ENCODE measurements at places on chromosomes 6 and 20. TPM values are rescaled to one million over a fixed set of nuclear protein-coding genes. Genes with fewer than 3 reads are reported as not detected.

GRCh38 chr6:136920216-136920615 lies 1.9 kb upstream of the SLC35D3 start:
- DNase-seq = no peak

DNA sequence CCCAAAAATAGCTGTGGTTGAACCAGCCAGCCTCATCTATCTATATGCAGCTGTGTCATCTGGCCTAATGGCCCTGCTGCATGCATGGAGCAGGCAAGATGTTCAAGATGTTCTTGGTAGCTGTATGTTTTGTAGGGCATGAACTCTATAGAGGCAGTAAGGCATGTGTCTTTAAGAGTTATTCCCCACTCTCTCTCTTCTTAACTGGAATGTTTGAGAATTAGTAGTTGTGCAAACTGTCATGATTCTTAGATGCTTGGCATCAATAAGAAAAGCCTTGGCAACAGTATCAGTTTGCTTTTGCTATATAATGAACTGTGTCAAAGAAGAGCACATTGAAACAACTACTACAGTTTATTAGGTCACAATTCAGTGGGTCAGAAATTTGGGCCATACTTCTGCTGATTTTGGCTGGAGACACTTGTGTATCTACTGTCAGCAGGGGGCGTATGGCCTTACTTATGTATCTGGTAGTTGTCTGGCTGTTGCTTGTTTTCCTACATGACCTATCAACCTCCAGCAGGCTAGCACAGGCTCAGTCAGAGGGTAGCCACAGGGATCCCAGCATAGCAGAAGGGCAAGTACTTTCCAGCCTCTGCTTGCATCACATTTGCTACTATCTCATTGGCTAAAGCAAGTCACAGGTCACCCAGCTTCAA lies 56.1 kb upstream of the LAMP5 start:
- DNase-seq = no peak

DNA sequence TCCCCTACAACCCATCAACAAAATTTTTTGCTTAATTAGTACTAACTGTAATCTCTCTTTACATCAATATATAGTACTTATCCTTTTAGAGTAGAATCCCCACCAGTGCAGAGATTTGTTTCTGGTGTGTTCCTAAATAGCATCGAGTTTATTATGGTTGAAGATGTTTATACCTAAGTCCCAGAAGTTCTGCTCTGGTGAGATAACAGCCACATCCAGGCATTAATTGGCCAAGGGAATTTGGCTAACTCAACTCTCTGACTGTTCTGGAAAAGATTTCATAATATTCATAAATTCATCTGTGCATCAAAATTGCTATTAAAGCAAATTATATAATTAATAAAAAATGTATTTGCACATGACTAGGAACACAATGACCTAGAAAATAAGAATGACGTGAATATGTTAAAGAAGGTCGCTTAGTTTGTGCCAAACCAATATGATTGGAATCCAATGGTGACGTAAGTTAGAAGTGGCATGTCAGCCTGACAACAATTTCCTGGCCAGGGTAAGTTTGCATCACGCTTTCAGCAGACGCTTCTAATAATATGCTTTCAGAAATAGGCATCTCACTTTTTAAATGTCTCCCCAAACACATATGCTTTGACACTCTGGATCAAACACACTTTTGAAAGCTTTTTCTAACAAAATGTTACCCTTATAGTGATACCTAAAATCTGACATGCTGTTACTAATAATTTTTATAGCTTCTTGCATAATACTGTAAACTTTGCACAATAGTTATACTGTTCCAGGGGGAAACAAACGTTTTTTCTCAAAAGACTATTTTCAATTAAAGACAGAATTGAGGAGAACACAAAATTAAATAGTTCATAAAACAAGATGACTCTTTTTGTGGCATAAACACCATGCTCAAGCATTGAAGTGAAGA lies 236.7 kb downstream of the TENT5A start:
- DNase-seq = no peak

DNA sequence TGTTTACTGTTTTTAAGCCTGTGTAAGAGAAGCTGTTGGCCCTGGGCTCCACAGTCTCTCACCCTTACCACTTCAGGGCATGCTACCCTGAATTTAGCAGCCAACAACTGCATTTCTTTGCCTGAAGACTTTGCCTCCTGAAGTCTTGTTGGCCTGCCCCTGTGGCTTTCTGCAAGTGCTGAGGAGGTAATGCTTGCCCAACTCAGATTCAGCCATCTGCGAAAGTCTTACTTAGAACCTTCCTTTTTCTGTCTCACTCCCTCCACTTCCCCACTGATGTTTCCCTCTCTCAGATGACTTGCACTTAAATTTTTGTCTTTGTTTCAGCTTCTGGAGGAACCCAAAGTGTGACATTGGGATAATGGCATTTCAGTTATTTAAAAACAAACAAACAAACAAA lies 11.8 kb upstream of the IBTK start:
- DNase-seq = no peak

DNA sequence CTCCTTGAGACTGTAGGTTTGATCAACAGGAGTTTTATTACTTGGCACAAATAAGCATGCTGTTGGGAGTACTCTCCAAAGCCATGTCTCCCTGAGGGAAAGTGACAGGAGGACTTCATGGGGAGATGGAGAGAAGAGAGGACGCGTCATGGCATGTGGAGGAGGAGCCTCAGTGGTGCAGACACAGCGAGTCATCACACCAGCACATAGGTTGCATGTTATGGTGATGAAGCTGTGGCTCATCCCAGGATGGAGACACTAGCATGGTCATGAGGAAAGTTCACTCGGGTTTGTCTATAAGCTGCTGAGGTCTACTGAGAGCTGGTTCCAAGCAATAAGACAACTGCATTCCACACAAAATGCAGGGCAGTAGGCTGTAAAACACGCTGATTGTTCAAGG lies 13.2 kb upstream of the SSTR4 start:
- no peak for DNase-seq

DNA sequence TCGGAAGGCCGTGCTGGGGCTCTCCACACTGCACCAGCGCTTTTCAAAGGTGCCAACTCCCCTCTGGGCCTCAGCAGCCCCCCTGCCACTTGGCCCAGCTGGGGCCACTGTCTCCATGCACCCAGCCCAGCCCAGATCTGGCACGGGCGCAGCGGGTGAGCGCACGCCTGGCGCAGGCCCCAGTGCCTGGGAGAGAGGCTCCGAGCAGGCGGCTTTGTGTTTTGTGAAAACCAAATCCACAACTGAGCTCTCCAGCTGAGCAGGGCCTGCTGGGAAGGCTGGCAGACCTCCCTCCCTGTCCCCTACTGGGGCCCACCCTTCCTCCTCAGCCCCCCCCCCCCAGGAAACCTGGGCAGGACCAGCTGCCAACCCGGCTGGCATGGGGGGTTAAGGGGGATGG lies 17.0 kb downstream of the MDGA1 start:
- DNase-seq = no peak

Gene HIVEP2
- total RNA-seq = 3.0 TPM

Gene HSPA1L
- 0.60 TPM for total RNA-seq

Gene OLIG3
- total RNA-seq = not detected

Gene TP53TG5
- not detected for total RNA-seq

Data from left lobe of liver (tissue), 2 donors.